CD8-positive, alpha-beta memory T cell (primary cell): ENCODE measurements at places on chromosomes 7 and 10. TPM values are rescaled to one million over a fixed set of nuclear protein-coding genes. Genes with fewer than 3 reads are reported as not detected.

GRCh38 chr10:122142641-122143237, 128.4 kb upstream of the BTBD16 start:
- no peak for DNase-seq

DNA sequence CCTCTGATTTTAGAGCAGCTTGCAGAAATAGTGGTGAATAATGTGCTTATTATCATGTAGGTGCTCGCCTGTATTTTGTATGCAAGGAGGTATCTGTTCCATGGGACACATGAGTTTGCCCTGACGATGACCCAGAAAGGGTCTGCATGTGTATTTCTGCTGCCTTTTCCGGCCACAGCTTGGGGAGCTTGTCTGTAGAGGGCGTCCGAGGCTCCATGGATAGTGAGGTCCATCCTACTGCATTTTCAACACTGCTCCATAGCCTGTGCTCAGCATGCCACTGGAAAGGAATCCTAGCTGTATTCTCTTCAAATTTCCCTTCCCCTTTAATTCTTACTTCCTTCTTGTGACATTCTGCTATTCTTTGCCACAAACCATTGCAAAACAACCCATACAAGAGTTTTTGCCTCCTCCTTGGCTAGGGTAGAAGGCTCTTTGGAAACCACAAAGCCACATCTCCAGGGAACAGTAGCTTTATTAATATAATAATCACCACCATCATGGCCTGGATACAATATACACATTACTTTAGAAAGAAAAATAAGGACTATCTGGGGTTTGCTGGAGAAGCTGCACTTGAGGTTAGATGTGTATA, 127.7 kb downstream of the DYNC1I1 start:
- DNase-seq, result no peak

DNA sequence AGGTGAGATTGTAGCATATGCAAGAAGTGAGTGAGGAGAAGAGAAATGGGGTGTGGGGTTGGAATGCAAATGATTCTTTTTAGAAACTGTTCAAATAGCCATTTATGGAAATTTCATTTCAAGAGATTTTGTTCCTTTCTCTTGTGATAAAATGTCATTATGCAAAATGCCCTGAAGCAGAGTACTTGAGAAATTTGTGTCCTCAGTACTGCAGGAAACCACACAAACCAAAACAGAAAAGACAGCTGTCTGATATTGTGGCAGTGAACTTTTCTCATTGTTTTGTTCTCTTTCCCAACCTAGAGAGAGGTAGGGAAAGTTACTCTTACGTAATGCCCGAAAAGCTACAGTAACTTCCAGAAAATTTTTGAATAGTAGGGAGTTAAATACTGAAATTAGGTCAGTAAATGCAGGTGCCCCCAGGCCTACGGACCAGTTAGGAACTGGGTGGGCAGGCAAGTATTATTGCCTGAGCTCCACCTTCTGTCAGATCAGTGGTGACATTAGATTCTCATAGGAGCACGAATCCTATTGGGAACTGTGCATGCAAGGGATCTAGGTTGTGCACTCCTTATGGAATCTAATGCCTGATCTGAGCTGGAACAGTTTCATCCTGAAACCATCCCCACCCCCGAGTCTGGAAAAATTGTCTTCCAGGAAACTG, 34.0 kb downstream of the DLD start:
- no peak for DNase-seq

- DNase-seq, result no peak
Measured at GRCh38 chr7:24059775-24060174, 224.2 kb upstream of the NPY start.

GRCh38 chr10:75049316-75050148, 61.9 kb upstream of the SAMD8 start:
- DNase-seq, result no peak

GRCh38 chr10:77448226-77448625, 189.4 kb downstream of the KCNMA1 start:
- no peak for DNase-seq

DNA sequence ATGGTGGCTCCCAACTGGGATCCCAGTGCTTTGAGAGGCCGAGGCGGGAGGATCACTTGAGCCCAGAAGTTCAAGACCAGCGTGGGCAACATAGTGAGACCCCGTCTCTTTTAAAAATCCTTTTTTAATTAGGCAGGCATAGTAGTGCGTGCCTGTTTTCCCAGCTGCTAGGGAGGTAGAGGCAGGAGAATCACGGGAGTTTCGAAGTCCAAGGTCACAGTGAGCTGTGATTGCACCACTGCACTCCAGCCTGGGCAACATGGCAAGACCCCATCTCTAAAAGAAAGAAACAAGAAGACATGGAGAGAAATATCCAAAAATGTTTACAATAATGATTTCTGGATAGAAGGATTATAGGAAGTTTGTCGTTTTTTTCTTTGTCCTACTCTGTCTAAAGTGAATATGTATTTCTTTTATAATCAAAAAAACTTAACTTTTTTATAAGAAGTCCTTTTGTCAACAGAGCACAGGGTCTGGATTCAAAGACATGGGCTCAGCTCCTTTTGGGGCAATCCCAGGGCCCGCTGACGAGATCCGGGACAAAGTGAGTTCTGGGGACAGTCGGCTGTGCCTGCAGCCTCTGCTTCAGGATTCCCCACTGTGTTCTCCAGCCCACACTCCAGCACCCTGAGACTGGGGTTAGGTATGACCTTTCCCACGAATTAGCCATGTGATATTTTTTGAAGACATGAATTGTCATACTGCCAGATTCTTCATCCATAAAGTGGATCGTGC, 45.6 kb downstream of the PDGFA start:
- no peak for DNase-seq

DNA sequence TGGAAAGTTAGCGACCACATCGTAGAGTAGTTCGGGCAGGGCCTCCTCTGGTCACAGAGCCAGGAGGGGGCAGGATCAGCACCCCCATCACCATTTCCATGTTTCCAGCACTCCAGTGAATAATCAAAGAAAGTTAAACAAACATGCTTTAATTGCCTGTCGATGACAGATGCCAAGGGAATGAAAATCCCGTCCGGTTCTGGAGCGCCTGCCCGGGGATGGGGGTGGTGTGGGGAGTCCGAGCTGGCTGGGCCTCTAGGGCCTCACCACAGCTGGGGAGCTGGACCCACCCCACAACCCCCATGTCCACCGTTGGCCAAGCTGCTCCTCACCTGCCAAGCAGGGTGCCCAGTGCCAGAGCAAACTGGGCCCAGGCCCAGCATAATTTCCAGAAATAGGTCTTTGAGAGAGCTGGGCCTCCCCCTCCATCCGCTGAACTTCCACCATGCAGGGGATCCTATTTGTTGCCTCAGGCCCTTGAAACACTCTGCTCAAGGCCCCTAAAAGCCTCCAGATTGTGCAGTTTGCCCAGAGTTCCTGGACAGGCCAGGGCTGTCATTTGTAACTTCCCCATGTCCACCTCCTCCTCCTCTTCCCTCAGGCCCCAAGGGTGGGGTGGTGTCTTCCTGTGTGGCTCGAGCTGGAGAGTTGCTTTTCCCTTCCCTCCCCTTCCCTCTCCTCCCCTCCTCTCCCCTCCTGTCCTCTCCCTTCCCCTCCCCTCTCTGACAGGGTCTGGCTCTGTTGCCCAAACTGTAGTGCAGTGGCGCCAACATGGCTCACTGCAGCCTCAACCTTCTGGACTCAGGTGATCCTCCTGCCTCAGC, 101.0 kb downstream of the MYL10 start:
- no peak for DNase-seq

- DNase-seq, result no peak
Measured at GRCh38 chr10:31362023-31362641, 43.1 kb downstream of the ZEB1 start.

- DNase-seq, result no peak
Measured at GRCh38 chr10:58851606-58852005, 324.8 kb upstream of the PHYHIPL start.

DNA sequence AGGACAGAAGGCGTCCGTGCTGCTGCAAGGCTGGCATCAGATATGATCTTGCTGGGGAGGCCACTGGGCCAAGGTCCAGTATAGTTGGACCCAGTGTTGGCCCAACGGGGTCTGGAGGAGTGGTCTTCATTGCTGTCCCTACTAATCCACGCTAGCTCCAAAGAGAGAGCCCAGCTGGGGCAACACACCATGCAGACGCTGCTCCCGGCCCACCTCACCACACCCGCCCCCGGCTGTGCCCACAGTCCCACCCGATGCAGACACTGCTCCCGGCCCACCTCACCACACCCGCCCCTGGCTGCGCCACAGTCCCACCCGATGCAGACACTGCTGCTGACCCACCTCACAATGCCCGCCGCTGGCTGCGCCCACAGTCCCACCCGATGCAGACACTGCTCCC, 121.5 kb downstream of the VIPR2 start:
- DNase-seq, result no peak

- no peak for DNase-seq
Measured at GRCh38 chr10:112969542-112969941, 19.5 kb downstream of the TCF7L2 start.

- no peak for DNase-seq
Measured at GRCh38 chr7:73446682-73447081, 13.1 kb downstream of the FZD9 start.

- DNase-seq, result no peak
Measured at GRCh38 chr10:6058682-6059475, 3.3 kb downstream of the IL2RA start.

- no peak for DNase-seq
Measured at GRCh38 chr7:47218378-47219176, 363.3 kb downstream of the TNS3 start.

DNA sequence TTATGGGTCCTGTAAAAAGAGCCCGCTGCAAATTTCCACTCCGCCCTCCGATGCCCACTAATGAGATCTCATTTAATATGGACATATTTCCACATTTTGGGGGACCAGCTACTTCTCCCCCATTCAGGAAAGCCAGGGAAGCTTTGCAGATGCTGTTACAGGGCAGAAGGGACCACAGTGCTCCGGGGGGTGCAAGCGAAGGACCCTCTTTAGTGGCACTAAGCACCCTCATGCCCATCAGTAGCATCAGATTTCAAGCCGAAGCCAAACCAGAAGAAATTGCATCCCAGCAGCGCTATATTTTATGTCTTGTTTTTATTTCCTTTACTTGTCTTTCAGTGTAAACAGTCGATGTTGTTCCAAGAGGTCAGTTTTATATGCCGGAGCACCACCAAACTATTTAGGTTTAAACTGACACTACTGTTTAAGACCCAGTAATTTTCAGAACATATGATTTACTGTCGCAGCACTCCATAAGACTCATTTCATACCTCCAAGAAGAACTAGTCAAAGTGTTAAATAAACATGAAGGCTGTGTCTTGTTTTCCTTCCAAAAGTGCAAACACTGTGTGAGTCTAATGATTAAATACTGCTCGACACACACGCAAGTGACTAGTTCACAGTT, 122.2 kb upstream of the MGMT start:
- DNase-seq, result no peak

DNA sequence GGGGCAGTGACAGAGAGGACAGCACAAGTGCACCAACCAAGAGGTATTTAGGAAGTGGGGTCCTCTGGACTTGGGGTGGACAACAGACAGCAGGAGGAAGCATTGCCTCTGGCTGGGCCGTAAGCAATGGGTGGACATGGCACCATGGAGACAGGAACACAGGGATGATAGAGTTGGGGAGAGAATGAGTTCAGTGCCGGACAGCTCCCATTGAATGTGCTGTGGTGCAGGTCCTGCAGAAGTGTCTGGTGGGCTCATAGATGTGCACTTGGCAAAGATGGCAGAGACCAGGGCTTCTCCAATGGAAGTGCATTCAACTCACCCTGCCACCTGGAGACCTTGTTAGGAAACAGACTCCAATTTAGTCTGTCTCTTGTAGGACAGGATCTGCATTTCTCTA, 341.5 kb upstream of the ZMIZ1 start:
- DNase-seq, result no peak

GRCh38 chr7:32072397-32072796, 2.2 kb upstream of the PDE1C start:
- no peak for DNase-seq

- no peak for DNase-seq
Measured at GRCh38 chr10:1564791-1565190, 172.5 kb downstream of the ADARB2 start.

DNA sequence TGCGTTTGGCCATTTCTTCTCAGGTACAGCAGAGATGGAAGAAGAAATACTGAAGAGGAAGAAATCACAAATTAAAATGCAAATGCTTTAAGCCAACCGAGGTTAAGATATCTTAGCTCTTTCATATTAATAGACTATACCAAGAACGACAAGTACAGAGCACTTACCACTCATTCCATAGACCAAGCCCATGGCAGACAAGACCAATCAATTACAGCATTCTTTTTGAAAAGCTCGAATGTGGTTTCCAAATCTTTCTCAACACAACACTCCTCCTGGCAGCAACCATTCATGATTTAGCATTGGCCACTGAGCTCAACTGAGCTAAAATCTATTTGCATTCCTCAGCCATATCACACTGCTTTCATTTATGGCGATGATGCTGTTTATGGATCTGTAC, 2.7 kb downstream of the ASAH2 start:
- DNase-seq, result no peak

FAM13C gene
- not detected for total RNA-seq

WEE2 gene
- not detected for total RNA-seq

SPDYE2B gene
- total RNA-seq, result not detected

STEAP4 gene
- total RNA-seq, result not detected

SYPL1 gene
- 33.7 TPM for total RNA-seq

EVX1 gene
- not detected for total RNA-seq

RASA4 gene
- 42.6 TPM for total RNA-seq

CD36 gene
- total RNA-seq, result 4.7 TPM

CHAT gene
- total RNA-seq, result not detected

TMEM130 gene
- total RNA-seq, result not detected

PLXDC2 gene
- 0.15 TPM for total RNA-seq

GIMAP1 gene
- 10.0 TPM for total RNA-seq

OPN1SW gene
- total RNA-seq, result not detected

PARD3 gene
- total RNA-seq, result 0.27 TPM
